ENCODE measurements at places on chromosomes 7 and 10.
A peak's percentile ranks its signal among the peaks of the same experiment; 100 is the strongest.

GRCh38 chr10:128823201-128823600, 643.8 kb upstream of the MGMT start:
- DNase-seq = no peak

DNA sequence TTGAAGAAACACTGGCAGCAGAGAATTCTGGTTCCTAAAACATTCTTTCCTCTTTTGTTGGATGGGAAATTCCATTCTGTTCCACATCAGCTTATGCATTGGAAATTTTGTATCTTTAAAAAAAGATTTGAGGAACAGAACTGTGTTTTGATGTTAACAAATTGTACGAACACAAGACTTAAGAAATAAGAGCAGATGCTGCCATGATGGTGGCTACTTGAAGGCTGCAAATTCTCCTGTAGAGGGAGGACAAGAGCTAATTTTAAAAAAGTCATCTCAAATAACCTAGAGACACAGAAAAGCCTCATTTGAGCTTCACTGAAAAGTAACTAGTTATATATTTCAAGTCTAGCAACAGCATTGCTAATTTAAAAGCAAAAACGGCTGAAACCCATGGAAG, 29.8 kb downstream of the NDUFB2 start:
- DNase-seq = no peak

- no peak for DNase-seq
Measured at GRCh38 chr7:124752310-124752709, 13.3 kb downstream of the GPR37 start.

DNA sequence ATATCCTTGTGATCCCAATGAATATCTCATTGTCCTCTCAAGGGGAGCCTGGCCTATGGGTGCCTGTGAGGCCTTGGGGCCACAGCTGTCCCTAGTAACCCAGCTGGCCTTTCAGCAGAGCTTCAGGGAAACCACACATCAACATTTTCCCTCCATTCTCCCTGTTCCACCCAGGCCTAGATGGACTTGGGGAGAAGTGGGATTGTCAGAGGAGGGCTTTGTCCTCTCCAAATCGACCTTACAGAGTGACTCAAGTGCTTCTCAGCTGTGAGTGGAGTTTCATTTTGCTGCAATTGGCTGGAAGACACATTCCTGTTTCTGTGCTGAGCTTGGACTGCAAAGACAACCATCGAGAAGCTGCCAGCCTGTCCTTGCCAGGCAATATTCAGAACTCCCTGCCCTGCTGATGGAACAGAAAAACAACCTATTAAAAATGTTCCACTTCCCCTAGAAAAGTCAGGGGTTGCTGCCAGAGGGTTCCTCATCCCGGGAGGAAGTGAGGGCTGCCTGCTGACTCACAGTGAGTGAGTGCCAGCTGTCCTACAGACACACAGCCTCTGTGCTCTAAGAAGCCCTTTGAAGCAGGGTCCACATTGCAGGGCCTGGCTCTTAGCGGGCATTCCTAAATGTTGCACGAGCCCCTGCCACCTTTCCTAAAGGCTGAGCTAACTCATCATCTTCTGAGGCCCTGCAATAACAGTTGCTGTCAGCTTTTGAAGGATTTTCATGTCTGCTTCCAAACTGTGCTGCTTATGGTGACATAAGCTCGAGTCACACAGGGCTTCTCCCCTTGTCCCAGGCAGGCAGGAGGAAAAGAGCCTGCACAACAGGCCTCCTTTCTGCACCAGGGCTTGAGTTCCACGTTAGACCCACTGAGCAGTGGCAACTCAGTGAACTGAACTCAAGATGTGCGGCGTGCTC, 20.5 kb downstream of the STRA8 start:
- DNase-seq = no peak

DNA sequence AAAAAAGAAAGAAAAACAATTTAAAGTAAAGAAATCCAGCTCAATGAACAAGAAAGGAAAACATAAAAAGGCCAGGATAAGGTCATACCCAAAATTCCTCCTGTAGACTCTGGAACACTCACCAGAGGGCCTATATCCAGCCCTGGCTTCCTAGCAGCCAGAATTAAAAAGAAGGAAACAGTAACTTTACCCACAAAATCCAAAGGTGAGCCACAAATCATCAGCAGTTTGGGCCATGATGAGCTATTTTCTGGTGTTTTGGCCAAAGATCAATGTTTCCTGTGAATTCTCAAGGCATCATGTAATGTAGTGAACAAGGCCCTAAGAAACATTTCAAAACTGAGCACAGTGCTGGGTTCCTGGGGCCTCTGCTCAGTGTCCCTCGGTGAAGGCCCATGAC, 87.8 kb downstream of the LARP4B start:
- DNase-seq = no peak

DNA sequence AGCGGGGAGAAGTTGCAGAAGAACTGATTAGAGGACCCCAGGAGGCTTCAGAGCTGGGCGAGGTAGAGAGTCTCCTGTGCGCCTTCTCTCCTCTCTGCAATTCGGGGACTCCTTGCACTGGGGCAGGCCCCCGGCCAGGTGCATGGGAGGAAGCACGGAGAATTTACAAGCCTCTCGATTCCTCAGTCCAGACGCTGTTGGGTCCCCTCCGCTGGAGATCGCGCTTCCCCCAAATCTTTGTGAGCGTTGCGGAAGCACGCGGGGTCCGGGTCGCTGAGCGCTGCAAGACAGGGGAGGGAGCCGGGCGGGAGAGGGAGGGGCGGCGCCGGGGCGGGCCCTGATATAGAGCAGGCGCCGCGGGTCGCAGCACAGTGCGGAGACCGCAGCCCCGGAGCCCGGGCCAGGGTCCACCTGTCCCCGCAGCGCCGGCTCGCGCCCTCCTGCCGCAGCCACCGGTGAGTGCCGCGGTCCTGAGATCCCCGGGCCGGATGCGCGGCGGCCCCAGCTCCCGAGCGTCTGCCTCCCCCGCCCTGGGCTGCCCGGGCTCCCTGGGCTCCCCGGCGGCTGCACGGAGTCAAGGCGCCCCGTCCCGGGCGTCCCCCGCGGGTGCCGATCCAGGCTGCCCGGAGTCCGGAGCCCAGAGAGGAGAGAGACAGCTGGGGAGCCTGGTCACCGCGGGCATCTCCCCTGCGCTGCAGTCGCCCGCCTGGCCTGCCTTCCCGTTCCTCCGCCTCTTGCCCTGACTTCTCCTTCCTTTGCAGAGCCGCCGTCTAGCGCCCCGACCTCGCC, at the start of gene PLAU:
TSS of gene PLAU (plus strand) at position 369 of the 789 bp plus-strand sequence. CDS start 424 bp downstream, outside the sequence.
- DNase-seq = no peak

GRCh38 chr10:14556285-14556956, 218.3 kb downstream of the FAM107B start:
- no peak for DNase-seq

GRCh38 chr7:52143219-52143618, 826.6 kb upstream of the COBL start:
- DNase-seq = no peak

DNA sequence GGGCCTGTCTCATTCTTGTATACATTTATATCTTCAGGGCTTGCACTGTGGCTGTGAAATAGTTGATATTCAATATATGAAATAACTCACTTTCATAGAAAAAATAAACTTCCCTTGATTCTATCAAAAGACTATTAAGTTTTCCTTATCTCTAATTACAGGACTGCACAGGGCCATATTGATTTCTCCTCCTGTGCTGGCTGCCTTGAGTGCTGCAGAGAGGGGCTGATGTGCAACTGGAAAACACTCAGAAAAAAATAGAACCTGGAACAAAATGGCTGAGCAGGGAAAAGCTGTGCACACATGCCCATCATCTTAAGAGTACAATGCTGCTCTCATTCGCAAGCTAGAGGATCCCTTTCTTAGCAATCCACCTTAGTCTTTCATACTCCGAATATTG, 5.9 kb upstream of the HDAC9 start:
- no peak for DNase-seq

GRCh38 chr7:152354061-152354460, 81.7 kb downstream of the KMT2C start:
- no peak for DNase-seq

- no peak for DNase-seq
Measured at GRCh38 chr7:132443761-132444520, 132.3 kb downstream of the PLXNA4 start.

- DNase-seq = no peak
Measured at GRCh38 chr7:85164376-85164775, 22.5 kb downstream of the SEMA3D start.

DNA sequence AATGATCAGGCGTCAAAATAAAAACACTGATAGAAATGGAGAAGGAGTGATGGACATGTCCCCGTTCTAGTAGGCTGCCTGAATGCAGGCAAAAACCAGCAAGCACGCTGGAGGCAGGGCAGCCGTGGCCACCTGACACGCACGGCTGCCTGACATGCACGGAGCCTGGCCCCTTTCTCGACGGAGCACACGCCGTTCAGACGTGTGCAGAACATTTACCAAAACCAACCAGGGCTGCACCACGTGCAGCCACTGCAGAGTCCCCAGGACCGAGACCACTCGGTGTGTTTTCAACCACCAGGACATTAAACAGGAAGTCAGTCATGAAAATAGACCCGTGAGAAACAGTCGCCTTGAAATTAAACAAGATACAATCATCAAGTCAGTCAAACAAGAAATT, 61.9 kb upstream of the NKX6-2 start:
- DNase-seq = no peak

DNA sequence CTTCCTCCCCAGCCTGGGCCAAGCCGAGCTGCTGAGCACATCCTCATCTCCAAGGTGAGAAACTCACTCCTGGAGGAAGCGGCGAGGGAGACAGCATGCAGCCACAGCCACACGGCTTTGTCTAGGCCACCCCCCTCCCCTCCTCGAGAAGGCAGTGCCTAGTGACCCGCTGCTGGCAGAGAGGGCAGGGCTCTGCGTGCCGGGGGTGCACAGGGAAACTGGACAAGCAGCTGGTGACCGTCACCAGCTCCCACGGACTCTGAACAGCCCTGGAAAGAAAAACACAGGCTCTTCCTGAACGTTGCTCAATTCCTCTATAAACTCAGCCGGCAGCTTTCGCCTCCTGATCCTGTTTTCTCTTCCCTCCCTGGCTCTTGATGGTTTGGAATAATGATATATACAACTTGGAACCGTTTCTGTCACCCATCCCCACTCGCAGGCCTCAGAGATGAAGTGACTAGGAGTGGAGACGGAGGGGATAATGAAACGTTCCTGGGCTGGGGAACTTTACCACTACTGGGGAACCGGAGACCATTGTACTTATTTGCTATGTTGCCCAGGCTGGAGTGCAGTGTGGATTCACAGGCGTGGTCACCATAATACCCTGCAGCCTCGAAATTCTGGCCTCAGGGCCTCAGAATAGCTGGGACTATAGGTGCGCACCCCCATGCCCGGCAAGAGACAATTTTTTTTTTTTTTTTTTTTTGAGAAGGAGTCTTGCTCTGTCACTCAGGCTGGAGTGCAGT, 19.3 kb downstream of the PAPOLB start:
- DNase-seq = no peak

GRCh38 chr7:24444666-24445440, 128.4 kb upstream of the PALS2 start:
- no peak for DNase-seq

GRCh38 chr10:97648562-97649404, 8.3 kb downstream of the PI4K2A start:
- DNase-seq = peak; percentile 64

- no peak for DNase-seq
Measured at GRCh38 chr7:39384386-39384785, 181.8 kb upstream of the YAE1 start.

DNA sequence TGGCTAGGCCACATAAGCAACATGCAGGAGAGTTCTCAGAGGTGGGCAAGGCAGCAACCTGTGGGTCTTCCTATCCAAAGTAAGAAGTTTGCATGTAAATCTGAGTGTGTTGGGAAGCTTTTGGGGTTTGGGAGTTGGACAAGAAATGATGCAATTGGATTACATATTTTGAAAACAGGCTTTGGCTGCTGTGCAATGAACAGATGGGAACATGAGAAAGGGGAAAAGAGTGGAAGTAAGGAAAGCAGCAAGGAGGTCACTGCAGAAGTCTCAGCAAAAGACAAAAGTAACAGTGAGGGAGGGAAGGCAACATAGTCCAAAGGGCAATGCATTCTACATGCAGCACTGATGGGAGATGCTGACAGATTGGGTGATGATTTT, 61.1 kb upstream of the C10orf90 start:
- DNase-seq = no peak

DNA sequence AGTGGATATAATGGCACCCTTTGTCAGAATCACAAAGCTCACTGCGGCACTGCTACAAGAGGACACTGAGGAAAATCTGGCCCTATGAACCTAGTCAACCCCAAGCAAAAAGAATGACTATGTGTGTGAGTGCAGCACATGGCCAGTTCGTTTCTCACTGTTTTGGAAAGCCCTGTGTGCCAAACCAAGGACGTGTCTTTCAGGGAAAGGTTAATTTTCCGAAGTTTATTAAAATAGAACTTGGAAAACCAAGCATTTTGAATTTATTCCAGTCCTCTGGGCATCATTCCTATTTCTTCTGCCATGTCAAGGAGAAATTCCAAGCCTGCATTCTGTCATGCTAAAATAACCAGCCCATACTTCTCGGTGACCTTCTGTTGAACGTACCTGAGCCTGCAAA, 471.8 kb downstream of the PLXDC2 start:
- no peak for DNase-seq

GRCh38 chr10:132632851-132633684, 95.5 kb downstream of the INPP5A start:
- no peak for DNase-seq

GRCh38 chr7:152617056-152617455, 58.9 kb downstream of the XRCC2 start:
- no peak for DNase-seq

GRCh38 chr7:142017451-142017850, 21.8 kb downstream of the MGAM start:
- DNase-seq = no peak

- no peak for DNase-seq
Measured at GRCh38 chr7:131501422-131501821, 55.0 kb downstream of the PODXL start.

DNA sequence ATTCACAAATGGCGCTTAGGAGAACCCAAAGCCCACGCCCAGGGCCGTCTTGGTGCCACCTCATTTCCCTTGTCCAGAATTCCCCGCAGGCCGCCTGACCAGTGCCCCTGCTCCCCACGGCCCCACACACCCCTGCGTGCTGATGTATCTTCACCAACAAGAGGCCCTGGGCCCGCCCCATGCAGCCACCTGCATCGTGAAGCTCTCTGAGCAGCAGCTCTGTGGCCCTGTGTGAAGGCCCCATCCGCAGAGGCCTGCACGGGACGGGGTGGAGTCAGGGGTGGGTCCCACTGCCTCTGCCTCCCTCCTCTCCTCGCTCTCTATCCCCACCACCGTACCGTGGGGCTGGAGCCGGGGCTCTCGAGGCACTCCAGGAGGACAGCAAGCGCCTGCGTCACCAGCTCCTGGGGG, 14.7 kb downstream of the BRAT1 start:
- DNase-seq = no peak
